NCI-H1436 treated with DMSO at 0.1 percent for 48 hours (cell line): ENCODE measurements at places on chromosomes 7 and 10.

GRCh38 chr10:29860166-29860565 lies 199.2 kb downstream of the JCAD start:
- DNase-seq = no peak

DNA sequence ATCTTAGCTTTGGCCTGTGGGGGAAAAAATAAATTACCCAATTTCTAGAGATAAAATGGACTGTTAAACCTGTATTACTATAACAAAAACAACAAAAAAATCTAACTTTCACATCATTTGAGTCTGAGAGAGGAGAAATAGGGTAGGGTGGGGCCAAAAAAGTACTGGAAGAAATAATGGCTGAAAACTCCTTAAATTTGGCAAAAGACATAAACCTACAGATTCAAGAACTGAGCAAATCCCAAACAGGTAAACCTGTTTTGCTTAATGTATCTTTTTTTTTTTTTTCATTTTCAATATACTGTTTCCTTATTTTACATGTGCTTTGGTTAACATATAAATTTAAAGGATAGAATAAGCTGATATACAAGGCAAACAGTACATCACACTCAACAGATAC lies 27.1 kb downstream of the SYPL1 start:
- DNase-seq = no peak

DNA sequence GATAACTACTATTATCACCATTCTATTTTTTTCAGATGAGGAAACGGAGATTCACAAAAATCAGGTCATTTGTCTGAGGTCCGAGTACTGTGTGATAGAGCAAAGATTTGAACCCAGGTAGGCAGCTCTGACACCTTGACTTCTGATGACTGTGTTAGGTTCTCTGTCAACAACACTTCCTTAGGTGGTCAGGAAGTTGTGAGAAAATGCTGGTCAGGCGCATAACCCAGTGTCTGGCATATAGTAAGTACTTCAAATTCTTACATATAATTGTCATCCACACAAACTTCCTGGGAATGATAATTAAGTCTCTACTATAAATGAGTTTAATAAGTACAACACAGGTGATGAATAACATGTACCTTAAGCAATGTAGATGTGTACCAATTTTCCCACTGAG lies 381.5 kb downstream of the NEBL start:
- DNase-seq = no peak

- DNase-seq = no peak
Measured at GRCh38 chr10:116737627-116738327, 4.6 kb downstream of the HSPA12A start.

GRCh38 chr7:38716397-38716796 lies 85.2 kb upstream of the AMPH start:
- no peak for DNase-seq

DNA sequence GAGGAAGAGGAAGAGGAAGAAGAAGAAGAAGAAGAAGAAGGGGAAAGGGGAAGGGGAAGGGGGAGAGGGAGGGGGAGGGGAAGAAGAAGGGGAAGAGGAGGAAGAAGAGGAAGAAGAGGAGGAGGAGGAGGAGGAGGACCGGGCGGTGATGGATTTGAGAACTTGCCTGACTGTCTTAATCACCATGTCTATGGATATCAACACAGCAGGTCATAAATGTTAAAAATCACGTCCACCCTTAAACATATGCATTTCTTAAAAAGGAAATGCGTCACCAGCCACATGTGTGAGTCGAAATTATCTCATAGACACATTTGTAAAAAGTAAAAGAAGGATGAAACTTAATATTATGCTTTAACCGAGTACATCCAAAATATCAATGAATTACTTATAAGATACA lies 42.1 kb upstream of the INSIG1 start:
- no peak for DNase-seq

DNA sequence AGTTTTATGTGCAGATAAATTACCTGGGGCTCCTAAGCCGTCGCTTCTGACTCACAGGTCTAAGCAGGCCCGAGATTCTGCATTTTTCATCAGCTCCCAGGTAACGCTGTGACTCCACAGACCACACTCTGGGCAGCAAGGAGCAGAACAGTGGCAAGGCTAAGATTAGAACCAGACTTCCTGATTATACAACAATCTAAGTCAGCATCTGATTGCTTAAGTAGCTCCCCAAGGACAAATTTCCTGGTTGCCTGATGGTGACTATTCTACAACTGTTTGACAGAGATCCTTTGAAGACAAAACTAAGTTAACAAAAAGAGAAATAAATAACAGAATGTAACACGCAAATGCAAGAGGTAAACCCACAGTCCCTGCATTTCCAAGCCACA lies 69.0 kb downstream of the CREB3L2 start:
- no peak for DNase-seq

GRCh38 chr7:157412021-157412443 lies 75.2 kb downstream of the DNAJB6 start:
- no peak for DNase-seq

DNA sequence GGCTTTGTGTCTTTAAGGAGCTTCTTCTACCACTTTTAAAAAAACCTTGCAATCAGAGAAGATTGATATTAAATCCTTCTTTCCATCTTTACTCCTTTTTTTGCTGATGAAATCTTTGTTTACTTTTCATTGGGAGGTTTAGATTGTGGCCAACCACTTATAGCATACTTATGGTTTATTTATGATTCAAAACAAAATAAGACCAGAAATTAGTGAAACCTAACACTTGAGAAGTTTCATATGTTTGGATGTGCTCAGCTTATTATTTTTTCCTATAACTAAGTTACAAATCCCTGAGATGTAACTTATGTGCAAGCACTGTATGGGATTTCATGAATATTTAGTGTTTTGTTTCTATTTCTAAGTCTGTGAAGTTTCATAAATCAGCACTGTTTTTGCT lies 13.5 kb upstream of the PRPS1L1 start:
- no peak for DNase-seq

- no peak for DNase-seq
Measured at GRCh38 chr7:148286150-148286549, 304.4 kb upstream of the C7orf33 start.

DNA sequence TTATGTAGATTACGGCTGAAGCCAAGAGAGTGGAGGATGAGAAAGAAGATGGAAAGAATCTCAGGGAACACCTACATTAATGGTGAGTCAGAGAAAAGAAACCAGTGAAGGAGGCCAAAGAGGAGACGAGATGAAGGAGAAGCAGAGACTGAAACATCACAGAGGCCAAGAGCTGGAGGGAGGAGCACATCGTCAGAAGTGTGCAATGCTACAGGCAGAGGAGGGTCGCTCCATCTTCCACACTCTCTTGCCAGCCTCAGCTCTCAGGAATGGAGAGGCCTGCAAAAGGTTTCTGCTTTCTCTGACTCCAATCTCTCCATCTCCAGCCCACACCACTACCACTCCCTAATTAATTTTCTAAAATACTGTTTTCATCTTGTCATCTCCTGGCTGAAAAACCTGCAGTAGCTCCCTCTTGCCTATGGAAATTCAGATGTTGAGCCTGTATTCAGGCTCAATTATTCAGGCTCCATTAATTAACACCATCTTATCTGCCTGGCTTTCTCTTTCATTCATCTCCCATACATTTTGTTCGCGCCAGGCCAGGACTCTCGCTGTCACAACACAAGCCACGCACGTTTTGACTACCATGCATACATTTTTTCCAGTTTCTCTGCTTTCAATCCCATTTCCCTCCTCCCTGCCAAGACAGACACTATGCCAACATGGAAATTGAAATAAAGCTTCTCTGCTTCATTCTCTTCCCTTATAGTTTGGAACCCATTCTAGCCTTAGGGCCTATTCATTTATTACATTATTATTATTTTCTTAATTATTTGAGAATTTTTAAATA lies 165.8 kb downstream of the INHBA start:
- DNase-seq = no peak

DNA sequence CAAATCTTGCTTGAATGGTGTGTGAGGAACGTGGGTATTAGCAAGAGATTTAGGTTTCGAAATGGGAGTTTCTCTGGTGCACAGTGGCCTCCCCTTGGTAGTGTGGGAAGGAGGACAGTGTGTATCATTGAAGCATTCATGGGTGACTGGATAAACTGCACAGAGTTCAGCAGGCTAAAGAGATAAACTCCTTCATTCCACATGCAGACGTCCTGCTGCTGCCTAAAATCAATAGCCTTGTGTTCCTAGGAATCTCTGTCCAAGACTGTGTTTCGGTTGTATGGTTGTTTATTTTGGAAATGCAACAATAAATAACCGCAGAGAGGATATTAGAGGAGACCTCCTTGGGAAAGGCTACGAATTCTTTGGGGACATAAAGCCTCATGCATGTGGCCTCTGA lies 100.9 kb upstream of the FAM171A1 start:
- no peak for DNase-seq

- no peak for DNase-seq
Measured at GRCh38 chr10:19373988-19374387, 325.4 kb downstream of the MALRD1 start.

- no peak for DNase-seq
Measured at GRCh38 chr7:41207141-41207540, 495.7 kb downstream of the INHBA start.

GRCh38 chr10:77641788-77642397 lies 4.3 kb upstream of the KCNMA1 start:
- DNase-seq = no peak

GRCh38 chr7:2380461-2380860 lies 22.9 kb upstream of the CHST12 start:
- no peak for DNase-seq

DNA sequence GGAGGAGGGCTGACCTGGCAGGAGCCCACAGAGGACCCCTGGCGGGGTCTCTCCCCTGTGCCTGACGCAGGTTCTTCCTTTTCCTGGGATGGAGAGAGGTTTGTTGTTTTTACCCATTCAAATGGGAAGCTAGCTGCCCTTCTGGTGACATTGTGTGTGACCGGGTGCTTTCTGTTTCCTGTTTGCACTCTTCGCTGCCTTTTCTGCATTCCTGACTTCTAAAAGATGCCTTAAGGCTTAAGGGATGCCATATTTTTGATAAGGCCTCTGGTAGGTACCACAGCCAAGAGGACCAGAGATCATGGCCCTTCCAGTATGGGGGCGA lies 20.3 kb downstream of the ZNF783 start:
- no peak for DNase-seq

DNA sequence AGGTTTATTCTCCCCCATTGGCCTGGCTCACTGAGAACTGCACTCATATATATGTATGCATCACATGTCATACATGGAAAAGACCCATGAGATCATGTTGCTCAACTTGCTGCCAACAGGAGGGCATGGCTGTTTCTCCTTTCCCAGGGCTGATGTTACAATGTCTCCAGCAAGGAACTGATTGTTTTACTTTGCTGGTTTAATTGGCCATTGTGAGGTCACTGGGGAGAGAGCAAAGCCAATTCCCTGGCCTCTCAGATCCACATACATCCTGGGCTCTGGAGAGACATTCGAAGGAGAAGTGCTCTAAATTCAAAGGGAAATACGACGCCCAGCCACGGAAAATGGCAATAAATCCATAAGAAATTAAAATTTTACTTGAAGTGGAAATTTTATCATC lies 287.8 kb downstream of the WDR11 start:
- DNase-seq = no peak

DNA sequence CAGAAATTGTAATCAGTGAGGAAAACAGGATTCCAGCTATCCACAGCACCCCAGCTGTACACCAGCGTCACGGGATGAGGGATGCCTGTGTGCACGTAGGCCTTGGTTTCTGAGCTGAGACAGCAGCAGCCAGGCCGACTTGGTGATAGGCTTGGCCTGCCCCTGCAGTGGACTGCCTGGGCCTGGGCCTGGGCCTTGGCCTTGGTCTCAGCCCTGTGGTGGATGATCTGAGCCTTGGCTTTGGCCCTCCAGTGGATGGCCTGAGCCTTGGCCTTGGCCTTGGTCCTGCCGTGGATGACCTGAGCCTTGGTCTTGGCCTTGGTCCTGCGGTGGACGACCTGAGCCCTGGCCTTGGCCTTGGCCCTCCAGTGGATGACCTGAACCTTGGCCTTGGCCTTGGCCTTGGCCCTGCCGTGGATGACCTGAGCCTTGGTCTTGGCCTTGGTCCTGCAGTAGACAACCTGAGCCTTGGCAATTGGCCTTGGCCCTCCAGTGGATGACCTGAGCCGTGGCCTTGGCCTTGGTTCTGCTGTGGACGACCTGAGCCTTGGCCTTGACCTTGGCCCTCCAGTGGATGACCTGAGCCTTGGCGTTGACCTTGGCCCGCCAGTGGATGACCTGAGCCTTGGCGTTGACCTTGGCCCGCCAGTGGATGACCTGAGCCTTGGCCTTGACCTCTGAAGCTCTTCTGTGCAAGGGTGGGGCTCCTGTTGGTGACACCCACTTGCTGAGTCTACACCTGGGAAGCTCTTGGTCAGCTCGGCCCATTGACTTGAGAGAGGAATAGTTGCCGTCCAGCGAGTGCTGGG lies 93.8 kb downstream of the CUX1 start:
- no peak for DNase-seq

DNA sequence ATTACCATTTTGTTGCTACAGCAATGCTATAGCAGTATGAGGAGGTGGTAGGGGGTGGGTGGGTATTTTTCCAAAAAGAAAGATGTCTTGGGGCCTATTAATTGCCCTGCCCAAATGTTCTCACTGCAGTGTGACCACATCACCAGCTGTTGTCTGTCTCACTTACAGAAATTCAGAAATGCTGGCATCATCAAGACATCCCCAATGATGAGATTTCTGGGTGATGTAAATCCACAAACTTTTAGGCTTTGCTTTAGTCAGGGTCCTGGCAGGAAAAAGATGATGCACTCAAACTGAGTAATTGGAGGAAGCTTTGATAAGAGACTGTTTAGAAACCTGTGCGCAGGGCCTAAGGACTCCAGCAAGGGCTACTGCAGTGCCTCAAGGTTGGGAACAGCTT lies 56.2 kb upstream of the OPN4 start:
- no peak for DNase-seq

DNA sequence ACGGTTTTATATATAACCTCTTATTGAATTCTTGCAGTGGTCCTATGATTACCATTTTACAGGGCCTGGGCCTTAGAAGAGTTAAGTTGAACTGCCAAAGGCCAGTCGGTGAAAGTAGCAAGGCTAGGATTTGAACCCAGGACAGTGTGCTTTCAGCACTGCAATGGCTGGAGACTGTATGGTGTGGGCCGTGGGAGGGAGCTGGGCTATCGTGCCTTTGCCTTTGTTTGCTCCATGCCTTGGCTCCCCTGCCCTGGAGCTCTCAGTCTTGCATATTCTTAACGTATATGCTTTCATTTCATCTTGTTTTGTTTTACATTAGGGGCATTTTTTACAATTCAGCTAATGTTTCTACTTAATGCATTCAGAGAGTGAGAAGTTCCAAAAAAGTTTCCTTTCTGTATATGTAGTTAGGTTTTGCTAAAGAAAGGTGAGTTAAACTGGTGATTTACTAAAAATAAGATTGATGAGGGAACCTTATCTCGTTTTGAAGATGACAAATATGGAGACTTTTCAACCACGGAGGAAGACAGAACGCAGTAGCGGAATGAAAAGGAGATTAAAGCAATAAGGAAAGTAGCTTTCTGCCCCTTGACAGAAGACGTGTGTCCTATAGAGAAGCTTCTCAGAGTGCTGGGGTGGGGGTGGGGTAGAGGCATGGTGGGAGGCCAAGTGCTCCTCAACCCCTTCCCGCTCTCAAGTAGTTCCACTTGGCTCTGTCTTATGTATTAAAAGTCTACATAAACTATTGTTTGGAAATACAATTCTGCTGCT lies 82.5 kb downstream of the RTKN2 start:
- DNase-seq = no peak

- no peak for DNase-seq
Measured at GRCh38 chr7:86012971-86013370, 630.7 kb upstream of the GRM3 start.
